Stimulated activated CD8-positive, alpha-beta memory T cell treated with anti-CD3 and anti-CD28 coated beads, Interleukin-2, amount 100 ng/mL, for 1 hour (primary cell): ENCODE measurements at places on chromosomes 7 and 10.

DNA sequence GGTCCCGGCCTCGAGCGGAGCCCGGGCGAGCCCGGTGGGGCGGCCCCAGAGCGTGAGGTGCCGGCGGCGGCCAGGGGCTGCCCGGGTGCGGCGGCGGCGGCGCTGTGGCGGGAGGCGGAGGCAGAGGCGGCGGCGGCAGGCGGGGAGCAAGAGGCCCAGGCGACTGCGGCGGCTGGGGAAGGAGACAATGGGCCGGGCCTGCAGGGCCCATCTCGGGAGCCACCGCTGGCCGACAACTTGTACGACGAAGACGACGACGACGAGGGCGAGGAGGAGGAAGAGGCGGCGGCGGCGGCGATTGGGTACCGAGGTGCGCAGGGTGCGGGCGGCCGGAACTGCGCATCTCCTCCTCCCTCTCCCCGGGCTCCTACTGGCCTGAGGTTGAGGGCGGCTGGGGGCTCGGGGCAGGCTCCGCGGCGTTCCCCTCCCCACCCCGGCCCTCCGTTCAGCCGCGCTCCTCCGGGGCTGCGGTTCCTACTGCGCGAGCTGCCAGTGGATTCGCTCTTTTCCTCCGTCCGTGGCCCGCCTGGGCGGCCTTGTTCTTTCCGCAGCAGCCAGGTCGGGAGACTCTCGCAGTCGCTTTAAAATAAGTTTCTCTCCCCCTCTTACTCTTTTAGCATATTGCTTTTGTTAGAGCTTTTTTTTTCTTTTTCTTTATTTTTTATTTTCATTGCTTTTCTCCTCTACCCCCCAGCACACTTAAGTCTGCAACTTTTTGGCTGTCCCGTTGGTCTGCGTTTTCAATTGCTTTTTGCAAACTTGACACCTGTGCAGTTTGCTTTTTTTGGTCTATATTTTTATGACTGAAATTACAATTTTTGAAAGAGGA lies 600 bp downstream of the SIRT1 start:
- peak; percentile 51 for DNase-seq

GRCh38 chr10:99395750-99396445 lies 34.5 kb downstream of the GOT1 start:
- no peak for DNase-seq

DNA sequence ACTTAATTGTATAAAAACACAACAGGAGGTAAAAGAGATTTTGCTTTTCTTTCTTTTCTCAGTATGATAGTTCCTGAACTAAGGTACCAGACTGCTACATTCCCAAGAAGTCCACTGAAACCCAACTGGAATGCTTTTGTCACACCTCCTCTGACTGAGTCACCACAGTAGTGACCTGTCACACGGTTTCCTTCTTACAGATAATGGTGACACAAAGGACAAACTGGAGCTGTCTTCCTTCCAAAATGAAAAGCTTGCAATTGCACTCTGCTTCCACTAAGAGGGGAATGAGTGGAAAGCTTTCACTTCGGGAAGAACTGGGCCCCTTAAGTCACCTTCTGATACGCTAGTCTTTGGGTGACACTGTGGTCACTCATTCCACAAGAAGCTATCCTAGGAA lies 122.2 kb downstream of the KMT2E start:
- DNase-seq, result no peak

DNA sequence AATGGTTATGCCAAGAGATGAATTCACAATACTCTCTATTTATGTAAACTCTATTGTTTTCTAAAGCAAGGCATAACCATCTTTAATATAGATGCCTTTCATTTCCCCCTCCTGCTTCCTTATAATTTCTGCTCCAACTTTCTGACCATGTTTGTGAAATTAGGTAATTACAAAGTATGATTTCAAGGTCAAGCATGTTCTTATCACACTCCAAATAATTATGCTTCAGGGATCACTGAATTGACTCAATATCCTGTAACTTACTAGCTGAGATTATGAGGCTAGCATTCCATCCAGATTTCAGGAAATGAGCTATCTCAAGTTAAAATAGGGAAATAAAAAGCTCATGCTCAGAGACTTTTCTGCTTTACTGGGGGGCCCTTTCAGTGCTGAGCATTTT lies 655.9 kb upstream of the IGFBP3 start:
- DNase-seq, result no peak

DNA sequence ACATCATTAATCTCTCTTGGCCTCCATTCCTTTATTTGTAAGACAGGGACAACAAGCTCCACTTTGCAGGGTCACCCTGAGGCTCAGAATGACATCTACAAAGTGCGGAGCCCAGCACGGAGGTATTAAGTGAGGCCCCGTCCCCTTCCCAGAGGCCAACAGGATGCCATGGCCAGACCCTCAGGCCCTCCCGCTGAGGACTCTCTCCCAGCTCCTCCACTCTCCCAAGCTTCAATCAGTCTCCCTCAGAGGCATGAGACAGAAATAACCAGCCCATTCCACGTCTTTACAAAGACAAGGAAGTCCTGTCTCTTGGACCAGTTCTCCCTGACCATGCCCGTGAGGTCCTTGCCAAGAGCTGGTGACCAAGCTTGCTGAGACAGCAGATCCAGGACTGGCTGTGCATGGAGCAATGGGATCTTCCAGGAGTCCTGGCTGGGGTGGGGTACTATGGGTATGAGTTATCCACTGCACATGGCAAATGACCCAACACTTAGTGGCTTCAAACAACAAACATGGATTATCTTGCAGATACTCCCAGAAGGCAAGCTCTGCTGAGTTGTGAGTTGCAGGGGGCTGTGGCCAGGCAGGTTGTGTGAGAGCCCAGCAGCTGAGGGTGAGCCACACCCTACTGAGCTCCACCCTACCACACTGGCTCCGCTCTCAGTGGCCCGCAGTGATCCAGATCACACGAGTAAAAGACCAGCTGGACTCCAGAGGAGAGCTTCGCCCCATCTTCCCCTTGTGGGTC lies 4.3 kb upstream of the PPIF start:
- DNase-seq, result no peak

DNA sequence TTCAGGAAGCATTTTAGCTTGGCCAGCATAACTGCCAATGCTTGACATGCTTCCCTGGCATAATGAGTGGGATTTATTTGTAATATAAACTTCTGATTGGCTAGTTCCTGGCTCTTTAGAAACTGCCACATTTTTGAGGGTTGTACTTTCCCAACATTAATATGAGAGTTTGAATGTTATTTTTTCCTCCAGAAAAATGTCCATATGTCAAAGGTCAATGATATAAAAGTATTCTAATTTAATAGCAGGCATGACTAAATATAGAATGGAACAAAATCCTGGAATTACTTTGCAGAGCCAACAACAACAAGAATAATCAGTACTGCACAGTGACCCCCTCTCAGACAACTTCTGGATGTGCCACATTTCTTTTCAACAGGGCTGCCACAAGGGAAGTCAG lies 352.6 kb downstream of the PRPF18 start:
- no peak for DNase-seq

- no peak for DNase-seq
Measured at GRCh38 chr10:93437946-93438612, 44.1 kb downstream of the MYOF start.

DNA sequence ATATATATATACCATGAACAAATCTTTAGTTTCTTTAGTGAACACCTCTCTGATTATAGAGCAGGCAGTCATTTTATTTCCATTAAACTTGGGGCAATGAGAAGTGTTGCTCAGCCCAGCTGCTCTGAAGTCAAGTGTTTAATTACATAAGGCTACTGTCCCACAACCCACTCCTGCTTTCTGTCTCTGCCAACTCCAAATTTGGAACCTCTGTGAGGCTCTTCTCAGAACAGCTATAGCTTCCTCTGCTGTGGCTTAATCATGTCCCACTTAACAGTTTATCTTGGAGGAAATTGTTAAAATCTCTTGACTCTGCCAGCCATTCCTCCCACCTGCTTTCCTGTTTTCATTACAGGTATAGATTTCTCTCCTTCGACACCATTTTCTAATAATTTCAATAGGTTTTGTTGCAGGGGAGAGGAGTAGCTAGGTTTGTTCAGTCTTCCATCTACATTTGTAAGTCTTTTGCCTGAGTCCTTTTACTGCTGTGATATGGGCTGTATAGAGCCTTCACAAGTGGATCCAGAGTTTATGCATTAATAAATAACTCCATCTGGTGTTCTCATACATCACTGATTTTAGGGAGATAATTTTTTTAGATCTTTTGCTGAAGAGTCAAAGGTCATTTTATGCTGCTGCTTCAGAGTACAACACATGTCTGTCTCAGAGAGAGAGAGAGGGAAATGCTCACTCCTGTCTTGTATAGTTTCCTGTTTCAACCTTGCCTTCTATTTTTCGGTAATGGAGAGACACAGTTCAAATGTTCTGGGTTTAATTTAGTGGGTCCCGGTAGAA lies 170.4 kb downstream of the WNT2 start:
- no peak for DNase-seq

GRCh38 chr7:133570321-133570720 lies 317.4 kb downstream of the EXOC4 start:
- DNase-seq, result no peak

DNA sequence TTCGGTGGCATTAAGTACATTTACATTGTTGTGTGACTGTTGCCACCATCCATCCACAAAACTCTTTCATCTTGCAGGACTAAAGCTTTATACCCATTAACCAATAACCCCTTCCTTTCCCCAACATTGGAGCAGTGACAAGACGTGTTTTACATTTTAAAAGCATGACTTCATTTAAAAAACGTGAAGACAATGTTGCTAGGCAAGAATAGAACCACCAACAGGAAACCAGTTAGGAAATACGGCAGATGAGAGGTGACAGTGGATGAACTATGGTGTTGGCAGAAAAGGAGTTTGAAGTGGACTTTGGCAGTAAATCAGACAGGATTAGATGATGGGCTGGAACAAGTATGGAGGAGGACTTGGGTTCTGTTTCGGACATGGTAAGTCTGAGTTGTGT lies 17.0 kb downstream of the TMEM236 start:
- no peak for DNase-seq

GRCh38 chr10:45468079-45468478 lies 94.1 kb downstream of the ALOX5 start:
- no peak for DNase-seq

DNA sequence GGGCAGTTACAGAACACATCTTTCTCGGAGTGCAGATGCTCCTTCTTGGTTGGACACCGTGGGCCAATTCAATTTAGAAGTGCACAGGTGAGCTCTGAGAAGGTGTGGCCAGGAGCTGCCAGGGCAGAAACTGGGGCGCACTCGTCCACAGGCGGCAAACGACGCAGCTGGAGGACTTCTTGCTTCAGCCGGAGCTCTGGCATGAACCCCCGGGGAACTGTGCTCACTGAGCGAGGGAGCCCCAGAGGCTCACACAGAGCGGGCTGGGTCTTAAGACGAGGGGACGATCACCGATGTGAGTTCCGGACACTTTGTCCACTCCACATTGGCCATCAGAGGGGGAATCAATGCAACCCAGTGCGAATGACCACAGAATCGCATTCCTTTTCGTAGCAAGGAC lies 140.4 kb downstream of the ZMYND11 start:
- no peak for DNase-seq

GRCh38 chr10:11520892-11521291 lies 90.6 kb downstream of the USP6NL start:
- no peak for DNase-seq

DNA sequence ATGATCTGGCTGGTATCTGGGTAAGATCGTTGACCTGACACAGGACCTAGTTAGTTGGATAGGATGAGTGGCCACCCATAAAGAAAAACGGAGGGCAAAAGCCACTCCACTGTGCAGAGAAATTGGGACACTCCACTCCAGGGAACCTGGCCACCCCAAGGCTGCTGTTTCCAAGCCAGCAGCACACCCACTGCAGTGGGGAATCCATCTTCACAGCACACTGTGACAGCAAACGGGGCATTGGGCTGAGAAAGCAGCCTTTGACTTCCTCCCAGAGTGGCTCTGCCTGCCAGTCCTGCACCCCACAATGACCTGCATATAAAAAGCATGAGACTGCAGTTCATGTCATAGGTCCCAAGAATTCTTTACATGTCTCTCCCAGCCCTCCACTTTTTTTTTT lies 52.9 kb downstream of the MTPN start:
- DNase-seq, result no peak

- DNase-seq, result no peak
Measured at GRCh38 chr10:16439295-16439694, 2.5 kb downstream of the PTER start.

DNA sequence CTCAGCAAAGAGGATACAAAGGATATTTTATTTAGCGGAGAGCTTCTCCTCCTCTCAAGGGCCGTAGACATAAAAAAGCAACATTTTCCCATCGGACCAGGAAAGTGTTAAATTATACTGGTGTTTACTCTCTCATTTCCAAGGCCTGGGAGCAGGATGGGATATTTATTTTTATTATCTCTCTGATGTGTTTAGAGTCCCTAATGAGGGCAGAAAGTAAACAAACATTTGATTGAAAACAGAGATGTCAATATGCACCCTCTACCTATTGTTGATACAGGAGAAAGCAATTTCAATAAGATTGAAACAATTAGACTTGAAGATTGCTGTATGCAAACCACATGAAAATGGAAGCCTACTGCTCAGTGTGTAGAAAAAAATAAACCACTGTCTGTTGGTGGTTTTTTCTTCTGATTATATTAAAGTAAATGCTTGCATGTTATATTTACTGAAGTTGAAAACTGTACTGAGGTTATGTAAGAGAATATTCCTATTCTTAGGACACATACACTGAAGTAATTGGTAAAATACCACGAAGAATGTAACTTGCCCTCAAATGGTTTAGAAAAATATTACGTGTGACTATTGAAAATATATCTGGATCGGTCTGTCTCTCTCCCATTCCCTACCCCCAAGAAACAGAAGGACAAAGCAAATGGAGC lies 59.3 kb downstream of the ATXN7L1 start:
- DNase-seq, result no peak

- DNase-seq, result no peak
Measured at GRCh38 chr7:47095946-47096345, 486.0 kb downstream of the TNS3 start.

GRCh38 chr10:16565604-16566003 lies 43.9 kb upstream of the C1QL3 start:
- no peak for DNase-seq

DNA sequence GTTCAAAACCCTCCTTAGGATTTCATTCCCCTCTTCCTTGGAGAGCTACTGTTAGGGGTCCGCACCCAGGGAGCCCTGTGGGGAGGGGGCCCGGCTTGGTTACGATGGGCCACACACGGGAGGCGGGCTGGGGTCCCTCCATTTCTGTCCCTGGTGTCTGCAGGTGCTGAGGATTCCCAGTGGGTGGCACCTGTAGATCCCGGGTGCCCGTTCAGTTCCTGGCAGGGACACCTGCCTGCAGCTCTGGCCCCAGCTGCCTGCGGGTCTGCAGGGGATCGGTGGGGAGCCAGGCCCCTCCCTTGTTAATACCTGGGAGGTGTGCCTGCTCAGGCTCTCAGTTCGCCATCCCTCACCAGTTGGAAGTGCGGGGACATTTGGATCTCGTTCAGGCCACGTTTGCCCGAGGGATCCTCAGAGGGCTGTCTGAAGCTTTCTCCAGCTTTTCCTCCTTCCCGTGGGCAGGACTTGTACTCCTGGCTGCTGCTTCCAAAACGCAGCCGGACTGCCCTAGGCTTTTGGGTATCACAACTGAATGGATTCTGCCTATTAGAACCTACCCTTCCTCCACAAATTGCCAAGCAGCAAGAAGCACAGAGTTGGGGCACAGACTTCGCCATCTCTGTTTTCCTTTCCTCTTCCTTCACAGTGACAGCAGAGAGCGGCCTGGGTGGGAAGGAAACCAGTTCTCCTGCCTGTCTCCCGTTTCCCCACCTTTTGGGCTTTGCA lies 22.3 kb upstream of the IL15RA start:
- no peak for DNase-seq
